ENCODE measurements at places on chromosomes 1 and 21. TPM values are rescaled to one million over a fixed set of nuclear protein-coding genes. Genes with fewer than 3 reads are reported as not detected.

The S100A3 gene
- 9.7 TPM for total RNA-seq

The APP gene
- total RNA-seq = 579 TPM

The GIPC2 gene
- total RNA-seq = 3.6 TPM

The OR10R2 gene
- not detected for total RNA-seq

The RPF1 gene
- total RNA-seq = 53.1 TPM

The ARID4B gene
- total RNA-seq = 12.7 TPM

The HSD3B1 gene
- total RNA-seq = not detected

The OR10J1 gene
- not detected for total RNA-seq

The ERICH3 gene
- total RNA-seq = not detected

The CHD5 gene
- total RNA-seq = not detected

The CELA2A gene
- not detected for total RNA-seq

The CASZ1 gene
- 3.6 TPM for total RNA-seq

The AGBL4 gene
- total RNA-seq = not detected

The RUNX3 gene
- total RNA-seq = not detected

The HTR6 gene
- not detected for total RNA-seq

The LINGO4 gene
- not detected for total RNA-seq

The ADAMTS1 gene
- 20.3 TPM for total RNA-seq

The NEXN gene
- total RNA-seq = 7.0 TPM

The ZSCAN20 gene
- 5.0 TPM for total RNA-seq

The ALPL gene
- 0.05 TPM for total RNA-seq

The ENSA gene
- 242 TPM for total RNA-seq

The GRHL3 gene
- total RNA-seq = 0.10 TPM

The SLC45A1 gene
- 0.80 TPM for total RNA-seq

The BRDT gene
- not detected for total RNA-seq

The CELA3B gene
- total RNA-seq = not detected

The RNU1-3 gene
- total RNA-seq = not detected

The APOBEC4 gene
- not detected for total RNA-seq

The PSMG1 gene
- 75.2 TPM for total RNA-seq

The SEC22B gene
- 16.6 TPM for total RNA-seq

The SERPINC1 gene
- total RNA-seq = not detected

The TTC39A gene
- 5.3 TPM for total RNA-seq

The LRRC3 gene
- total RNA-seq = 5.5 TPM

The FAM3B gene
- total RNA-seq = not detected

The SPRR2A gene
- total RNA-seq = not detected

The ZNF683 gene
- not detected for total RNA-seq

The FOXD2 gene
- total RNA-seq = 0.33 TPM

The FAM110D gene
- total RNA-seq = 4.7 TPM

The ELAPOR1 gene
- 0.67 TPM for total RNA-seq

The FALEC gene
- total RNA-seq = not detected

The KLF17 gene
- total RNA-seq = not detected

The TCEA3 gene
- total RNA-seq = 0.40 TPM

Data from mammary microvascular endothelial cell (primary cell).